ENCODE measurements at places on chromosomes 6 and 20.

GRCh38 chr6:47116606-47117005 is 74.5 kb upstream of the ADGRF1 start:
- DNase-seq = no peak

GRCh38 chr6:105805501-105806023 is 280.6 kb upstream of the PRDM1 start:
- no peak for DNase-seq

DNA sequence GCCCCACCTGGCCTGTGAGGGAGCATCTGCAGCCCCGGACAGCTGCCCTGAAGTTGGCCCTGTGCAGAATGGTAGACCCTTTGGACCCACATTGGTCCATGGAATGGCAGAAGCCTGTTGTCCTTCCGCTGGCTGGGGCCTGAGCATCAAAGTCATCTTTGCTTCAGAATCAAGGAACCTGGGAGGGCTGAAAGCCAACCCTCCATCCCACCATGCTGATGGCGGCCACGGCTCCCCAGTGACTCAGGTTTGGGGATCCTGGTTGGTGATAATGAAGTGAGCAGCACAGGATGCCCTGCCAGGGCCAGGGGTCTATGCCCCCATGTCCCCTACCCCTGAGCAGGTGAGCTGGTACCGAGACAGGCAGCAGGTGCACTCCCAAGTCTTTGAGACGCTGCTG is 52.8 kb downstream of the YTHDF1 start:
- no peak for DNase-seq

DNA sequence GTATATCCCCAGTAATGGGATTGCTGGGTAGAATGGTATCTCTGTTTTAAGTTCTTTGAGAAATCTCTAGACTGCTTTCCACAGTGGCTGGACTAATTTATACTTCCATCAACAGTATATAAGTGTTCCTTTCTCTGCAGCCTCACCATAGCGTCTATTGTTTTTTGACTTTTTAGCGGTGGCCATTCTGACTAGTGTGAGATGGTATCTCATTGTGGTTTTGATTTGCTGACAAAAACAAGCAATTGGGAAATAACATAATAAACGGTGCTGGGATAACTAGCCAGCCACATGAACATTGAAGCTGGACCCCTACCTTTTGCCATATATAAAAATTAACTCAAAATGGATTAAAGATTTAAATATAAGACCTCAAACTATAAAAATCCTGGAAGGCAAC is 14.2 kb downstream of the OR2A4 start:
- no peak for DNase-seq

DNA sequence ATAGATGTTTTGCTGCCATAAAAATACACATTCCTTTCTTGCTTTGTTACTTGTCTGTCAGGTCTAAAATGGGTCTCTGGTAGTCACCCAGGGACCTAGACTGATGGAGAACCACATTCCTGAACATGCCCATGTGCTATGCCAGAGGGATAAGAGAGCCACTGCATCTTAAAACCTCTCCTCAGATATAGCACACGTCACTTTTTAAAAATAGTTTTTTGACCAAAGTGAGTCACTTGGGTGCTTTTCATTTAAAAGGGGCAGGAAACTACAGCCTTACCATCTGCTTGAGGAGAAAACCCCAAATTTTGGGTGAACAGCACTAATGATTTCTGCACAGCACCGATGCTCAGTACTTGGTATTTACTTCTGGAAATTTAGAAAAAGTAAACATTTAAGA is 197.8 kb downstream of the OGFRL1 start:
- no peak for DNase-seq

DNA sequence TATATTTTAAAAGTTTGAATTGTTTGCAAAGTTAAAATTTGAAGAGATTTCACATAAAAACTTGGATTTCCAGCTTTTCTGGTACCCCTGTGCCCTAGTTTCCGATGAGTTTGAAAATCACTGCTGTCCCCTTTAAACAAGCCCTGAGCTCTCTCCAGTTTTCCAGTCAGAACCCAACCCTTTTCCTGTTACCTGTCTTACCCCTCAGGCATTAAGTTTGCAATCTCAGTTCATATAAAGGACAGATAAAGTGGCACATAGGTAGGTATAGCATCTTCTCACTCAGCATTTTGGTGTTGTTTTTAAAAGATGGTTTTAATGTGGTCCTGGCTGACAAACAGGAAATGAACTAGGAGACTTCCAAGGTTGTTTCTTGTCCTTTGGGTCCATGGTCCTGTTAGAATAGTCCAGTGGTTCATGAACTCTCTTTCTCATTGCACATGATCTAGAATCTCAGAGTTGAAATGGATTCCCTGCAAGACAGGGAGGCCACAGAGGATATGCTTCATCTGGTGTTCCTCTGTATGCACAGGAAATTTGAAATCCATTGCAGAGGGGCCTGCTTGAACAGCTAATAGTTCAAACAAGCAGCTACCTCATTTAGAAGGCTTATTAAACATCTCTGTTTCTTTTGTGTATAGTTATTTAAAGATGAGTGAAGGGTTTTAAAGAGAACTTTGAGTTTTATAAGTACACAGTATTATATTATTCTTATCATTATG is 82.7 kb downstream of the JAG1 start:
- DNase-seq = no peak

- no peak for DNase-seq
Observed at GRCh38 chr6:43215066-43215465, 14.2 kb downstream of the DNPH1 start.

GRCh38 chr6:15595461-15596173 is 67.2 kb downstream of the DTNBP1 start:
- DNase-seq = no peak

- DNase-seq = no peak
Observed at GRCh38 chr6:159505140-159505922, 187.7 kb downstream of the SOD2 start.

- DNase-seq = no peak
Observed at GRCh38 chr20:50200482-50201104, 10.0 kb downstream of the CEBPB start.

- DNase-seq = peak; percentile 15
Observed at GRCh38 chr6:40845553-40845952, 193.5 kb downstream of the UNC5CL start.

- peak; percentile 60 for DNase-seq
Observed at GRCh38 chr6:157381631-157382621, 936 bp downstream of the ZDHHC14 start.

- DNase-seq = no peak
Observed at GRCh38 chr6:129590408-129591022, 119.5 kb downstream of the ARHGAP18 start.

DNA sequence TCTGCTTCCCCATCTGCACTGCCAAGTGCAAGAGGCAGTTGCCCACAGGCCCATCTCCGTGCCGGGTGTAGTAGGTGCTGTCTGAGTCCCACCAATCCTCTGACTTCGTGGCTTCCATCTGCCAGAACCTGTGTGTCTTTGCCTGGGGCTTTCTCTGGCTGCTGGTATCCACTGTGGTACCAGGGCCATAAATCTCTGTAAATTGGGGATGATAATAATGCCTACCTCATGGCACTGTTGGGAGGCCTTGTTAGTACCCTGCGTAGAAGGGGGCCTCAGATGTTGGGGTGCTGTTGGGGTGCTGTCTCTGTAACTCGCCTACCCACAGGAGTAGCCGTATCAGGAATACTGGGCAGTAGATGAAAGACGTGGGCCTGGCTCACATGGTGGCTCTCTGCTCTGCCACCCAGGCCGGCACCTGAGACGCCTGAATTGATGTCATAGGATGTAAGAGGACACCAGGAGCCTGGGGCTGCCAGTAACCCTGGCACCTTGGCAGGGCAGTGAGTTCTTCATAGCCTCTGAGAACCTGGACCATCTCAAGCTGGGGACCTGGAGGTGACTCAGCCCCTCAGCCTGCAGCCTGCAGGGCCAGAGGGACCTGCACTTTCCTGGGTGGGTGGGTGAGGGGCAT is 94.1 kb upstream of the RNF24 start:
- DNase-seq = no peak

GRCh38 chr6:114764866-114765265 is 422.0 kb upstream of the HS3ST5 start:
- DNase-seq = no peak

DNA sequence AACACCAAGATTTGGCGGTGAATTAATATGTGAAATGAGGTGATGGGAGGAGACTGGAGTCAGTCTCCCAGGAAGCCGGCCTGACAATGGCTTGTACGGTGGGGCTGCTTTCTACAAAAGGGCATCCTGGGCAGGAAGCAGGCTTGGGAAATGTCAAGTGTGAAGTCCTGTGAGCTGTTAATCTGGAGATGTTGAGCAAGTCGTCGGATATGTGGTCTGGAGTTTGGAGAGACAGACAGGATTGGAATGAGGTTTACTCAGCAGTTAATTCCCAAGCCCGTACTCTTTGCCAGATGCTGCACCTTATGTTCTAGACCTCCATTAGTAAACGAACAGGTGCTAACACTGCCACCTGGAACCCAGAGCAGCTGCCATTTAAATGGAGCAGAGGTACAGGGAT is 107.7 kb upstream of the FOXC1 start:
- DNase-seq = no peak

Data from CD4-positive, alpha-beta T cell treated with Interleukin-10 for 1 hour (primary cell).